ENCODE measurements at places on chromosomes 6 and 20. TPM values are rescaled to one million over a fixed set of nuclear protein-coding genes. Genes with fewer than 3 reads are reported as not detected.

The CST2 gene
- not detected for polyA plus RNA-seq

The DNMT3B gene
- 3.2 TPM for polyA plus RNA-seq

The KCNB1 gene
- not detected for polyA plus RNA-seq

The ALDH8A1 gene
- 0.41 TPM for polyA plus RNA-seq

The BNIP5 gene
- not detected for polyA plus RNA-seq

The OTOR gene
- polyA plus RNA-seq: not detected

The CLIC5 gene
- polyA plus RNA-seq: not detected

The IPCEF1 gene
- polyA plus RNA-seq: not detected

The CYP39A1 gene
- polyA plus RNA-seq: not detected

The PLEKHG1 gene
- 8.8 TPM for polyA plus RNA-seq

The DEFB113 gene
- polyA plus RNA-seq: not detected

The XKR7 gene
- not detected for polyA plus RNA-seq

The HAO1 gene
- polyA plus RNA-seq: not detected

The MCHR2 gene
- polyA plus RNA-seq: not detected

The BPIFA1 gene
- polyA plus RNA-seq: not detected

The BRD2 gene
- 114 TPM for polyA plus RNA-seq

The RAET1L gene
- polyA plus RNA-seq: not detected

The GTSF1L gene
- polyA plus RNA-seq: not detected

The CDH4 gene
- 0.18 TPM for polyA plus RNA-seq

The SASH1 gene
- polyA plus RNA-seq: 18.5 TPM

The GRM1 gene
- 0.03 TPM for polyA plus RNA-seq

The PACRG gene
- not detected for polyA plus RNA-seq

Measured in endothelial cell of umbilical vein (primary cell).